Suppressor macrophage (primary cell): ENCODE measurements at places on chromosomes 11 and 22.

DNA sequence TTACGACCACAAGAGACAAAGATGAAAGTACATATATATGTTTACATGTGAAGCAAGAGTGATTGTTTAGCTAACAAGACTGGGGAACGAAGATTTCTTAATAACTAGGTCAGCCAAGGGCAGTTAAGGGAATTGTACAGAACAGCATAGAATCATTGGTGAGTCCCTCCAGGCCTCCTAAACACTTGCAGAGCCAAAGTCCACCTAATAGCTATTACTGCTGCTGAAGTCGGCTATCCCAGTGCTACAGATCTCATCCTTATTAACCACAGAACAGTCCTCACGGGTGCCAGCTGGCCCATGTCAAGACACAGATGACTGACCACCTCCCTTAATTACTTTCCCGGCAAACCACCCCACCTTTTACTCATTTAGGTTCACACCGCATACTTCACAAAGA lies 68.5 kb upstream of the OPCML start:
- no peak for DNase-seq

DNA sequence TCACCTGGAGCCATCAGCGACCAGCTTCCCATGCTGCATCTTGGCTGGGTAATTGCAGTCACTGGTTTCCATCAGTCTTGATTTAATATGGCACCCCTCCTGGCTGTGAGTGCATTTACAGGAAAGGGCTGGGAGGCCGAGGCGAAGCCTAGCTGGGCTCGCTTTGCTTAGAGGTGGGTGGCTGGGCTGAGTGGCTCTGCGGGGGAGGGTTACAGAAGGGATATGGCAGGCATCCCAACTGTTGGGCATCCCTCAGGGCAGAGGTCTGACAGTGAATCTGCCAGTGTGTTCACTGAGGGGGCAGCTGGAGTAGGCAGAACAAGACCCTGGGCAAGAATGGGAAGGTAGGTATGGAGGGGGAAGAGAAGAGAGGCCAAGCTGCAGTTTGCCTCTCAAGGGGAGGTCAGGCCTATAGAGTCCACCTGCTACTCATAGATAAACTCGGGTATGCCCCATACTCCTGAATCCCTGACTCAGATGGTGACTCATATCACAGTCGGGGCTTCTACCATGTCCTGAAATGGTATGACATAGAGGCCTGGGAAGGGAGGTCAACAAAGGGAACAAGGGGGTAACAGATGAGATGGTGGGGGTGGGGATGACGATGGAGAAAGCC lies 77.5 kb upstream of the PHOX2A start:
- no peak for DNase-seq

DNA sequence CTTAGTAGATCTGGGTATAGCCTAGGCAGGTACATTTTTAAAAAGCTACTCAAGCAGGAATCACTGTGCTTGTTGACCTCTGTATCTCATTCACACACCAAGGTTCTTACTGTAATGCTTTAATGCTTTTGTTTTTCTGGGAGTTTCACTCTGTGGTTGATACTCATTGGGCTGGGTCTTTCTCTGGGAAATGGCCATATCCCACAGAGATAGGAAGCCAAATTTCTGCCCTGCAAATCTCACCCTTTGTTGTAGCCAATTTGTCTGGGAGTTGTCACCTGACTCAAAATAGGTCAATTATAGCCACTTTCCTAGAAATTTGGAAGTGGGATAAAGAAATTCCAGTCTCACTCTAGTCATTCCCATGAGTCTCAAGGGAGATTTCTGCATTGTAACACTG lies 195.8 kb upstream of the BDNF start:
- no peak for DNase-seq

GRCh38 chr22:38901111-38901641 lies 29.2 kb upstream of the CBX6 start:
- DNase-seq: no peak

- DNase-seq: no peak
Observed at GRCh38 chr22:50437511-50438304, 37.1 kb downstream of the SBF1 start.

DNA sequence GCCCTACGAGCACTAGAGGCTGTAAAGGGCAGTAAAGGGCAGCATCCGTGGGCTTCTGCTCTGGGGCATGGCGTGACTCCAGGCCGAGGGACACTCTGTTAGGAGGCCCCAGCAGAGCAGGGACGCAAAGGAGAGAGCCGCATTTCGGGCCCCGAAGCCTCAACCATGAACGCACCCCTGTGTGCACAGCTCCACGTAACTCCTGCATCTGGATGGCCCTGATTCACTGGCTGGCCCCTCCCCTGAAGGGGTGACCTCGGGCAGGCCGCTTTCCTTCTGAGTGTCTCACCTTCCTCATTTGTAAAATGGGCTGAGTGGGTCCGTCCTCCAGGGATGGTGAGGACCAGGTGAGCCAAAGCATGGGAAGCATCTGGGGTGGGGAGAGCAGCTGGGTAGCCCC lies 13.6 kb downstream of the SHISAL1 start:
- DNase-seq: no peak

- peak; percentile 46 for DNase-seq
Observed at GRCh38 chr11:47408598-47409439, 429 bp downstream of the SLC39A13 start.

- peak; percentile 72 for DNase-seq
Observed at GRCh38 chr11:119134389-119134978, 13.1 kb downstream of the HINFP start.

DNA sequence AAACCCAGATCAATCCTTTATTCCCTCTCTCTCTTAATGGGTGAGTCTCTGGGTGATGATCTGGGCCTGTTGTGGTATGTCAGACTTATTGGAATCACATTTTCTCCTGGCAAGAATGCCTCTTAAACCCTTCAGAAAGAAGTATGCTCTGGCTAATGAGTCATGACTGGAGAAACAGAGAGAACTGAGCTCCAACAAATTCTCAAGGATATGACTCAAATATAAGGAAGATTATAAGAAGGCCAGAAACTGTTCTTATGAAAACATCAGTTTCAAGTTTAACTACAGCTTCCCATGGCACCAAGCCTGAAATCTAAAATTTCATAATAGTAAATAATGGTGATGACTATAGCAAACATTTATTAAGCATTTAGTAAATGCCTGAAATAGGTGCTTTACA lies 83.9 kb downstream of the OR5AK2 start:
- no peak for DNase-seq

DNA sequence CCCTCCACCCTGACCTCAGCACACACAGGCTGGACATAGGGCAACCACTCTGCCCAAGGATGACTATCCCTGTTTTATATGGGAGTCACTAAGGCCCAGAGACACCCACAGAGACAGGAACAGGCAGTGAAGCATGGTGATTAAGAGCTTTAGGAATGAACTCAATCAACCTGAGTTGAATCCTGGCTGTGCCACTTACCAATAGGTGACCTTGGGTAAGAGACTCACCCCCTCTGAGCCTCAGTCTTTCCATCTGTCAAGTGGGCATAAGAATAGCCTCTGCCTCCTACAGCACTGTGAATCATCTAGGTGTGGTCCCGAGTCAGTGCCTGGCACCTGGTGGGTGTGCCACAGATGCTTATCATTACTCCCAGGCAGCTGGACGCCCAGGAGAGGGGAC lies 6.8 kb downstream of the CRYBB1 start:
- no peak for DNase-seq

DNA sequence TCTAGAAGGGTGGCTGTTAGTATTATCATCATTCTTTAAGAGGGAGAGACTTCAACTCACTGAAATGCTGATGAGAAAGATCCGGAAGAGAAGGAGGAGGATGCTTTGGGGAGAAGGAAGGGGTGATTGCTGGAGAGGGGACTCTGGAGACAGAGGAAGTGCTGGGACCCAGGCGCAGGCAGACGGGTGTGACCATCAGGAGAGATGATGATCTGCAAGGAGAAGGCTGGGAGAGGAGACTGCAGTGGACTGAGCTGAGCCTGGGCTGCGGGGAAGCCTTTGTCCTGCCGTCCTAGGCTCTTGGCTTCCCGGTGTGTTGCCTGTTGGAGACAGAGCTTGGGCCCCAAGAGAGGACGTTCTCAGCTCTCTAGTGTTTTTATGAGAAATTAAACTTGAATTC lies 22.6 kb downstream of the RASD2 start:
- DNase-seq: no peak

GRCh38 chr22:27299181-27300085 lies 502.1 kb downstream of the MN1 start:
- DNase-seq: no peak

GRCh38 chr22:50303515-50303847 lies 4.0 kb downstream of the PLXNB2 start:
- DNase-seq: no peak

- DNase-seq: no peak
Observed at GRCh38 chr11:125330462-125331325, 165.4 kb downstream of the FEZ1 start.

DNA sequence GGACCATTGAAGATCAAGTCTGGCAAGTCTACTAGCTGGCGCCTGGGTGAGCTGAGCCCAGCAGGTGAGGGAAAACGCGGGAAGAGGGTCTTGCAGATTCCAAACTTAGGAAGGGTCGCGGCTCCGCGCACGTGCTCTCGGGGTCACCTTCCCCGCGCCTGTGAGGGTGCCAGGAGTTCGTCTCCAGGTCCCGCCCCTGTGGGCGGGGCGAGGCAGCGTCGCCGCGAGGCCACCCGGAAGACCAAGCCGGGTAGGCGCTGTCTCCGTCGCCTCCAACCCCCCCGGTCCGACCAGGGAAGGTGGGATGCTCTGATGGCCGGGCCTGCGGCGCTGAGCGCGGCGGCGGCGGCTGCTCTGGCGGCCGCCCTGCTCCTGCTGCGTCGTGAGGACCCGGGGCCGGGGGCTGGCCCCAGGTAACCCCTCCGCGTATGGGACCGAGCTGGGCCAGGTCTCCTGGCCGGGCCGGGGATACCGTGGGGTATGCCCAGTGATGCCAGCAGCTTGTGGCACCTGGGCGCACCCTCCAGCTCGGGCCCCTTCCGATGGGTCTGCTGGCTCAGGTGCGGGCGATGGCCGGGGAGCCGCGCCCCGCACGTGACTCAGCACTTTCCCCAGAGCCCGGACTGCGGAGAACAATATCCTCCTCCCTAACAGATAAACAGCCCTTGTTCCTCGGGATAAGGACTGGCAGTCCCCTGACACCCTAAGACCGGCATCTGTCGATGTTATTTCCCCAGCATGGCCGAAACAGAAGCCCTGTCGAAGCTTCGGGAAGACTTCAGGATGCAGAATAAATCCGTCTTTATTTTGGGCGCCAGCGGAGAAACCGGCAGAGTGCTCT lies at the start of gene HTATIP2:
HTATIP2 (plus strand) TSS at position 215 of the 841 bp plus-strand sequence; CDS start at position 739, 524 bp downstream.
- peak; percentile 71 for DNase-seq

DNA sequence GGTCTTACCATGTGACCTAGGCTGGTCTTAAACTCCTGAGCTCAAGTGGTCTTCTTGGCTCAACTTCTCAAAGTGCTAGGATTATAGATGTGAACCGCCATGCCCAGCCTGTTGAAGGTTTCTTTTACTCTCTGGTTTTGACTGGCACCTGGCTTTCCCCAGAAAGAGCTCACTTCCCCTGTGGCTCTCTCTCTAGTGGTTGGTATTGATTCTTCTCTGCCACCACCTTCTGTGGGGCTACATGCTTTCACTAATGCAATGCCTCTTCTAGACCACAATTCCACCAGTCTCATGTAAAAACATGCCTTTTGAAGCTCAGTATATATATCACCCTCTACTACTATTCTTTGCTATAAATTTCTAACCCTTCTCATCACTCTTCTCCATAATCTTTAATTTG lies 67.2 kb downstream of the CCDC83 start:
- no peak for DNase-seq

GRCh38 chr22:48876951-48877350 lies 950.7 kb downstream of the BRD1 start:
- DNase-seq: no peak

DNA sequence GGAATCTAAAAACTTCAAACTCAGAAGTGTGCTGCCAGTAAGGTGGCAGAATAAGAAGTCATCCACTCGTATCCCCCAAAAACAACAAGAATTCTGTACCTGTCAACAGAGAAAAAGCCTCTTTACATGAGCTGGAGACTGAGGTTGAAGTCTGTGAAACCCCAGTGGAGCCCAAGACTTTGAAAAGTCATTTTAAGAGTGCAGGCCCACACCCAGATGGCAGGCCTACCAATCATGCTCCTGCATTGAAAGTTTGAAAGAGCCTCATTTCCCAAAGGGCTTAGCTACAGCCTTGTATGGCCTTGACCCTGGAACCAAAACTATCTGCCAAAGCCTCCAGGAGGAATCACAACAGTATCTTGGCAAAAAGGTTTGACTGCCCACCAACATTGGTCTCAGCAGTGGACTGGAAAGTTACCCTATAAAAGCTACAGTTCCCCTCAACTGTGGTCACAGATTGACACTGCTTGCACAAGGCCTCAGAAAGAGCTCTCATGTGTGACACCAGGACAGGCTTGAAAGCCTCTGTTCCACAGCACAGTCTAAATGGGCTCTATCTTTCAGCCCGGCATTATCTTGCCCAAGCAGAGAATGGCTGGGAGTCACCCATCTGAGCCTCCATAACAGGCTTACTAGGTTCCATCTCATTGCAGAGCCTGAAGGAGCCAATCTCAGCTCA lies 47.7 kb downstream of the SLC22A9 start:
- no peak for DNase-seq

GRCh38 chr11:2587976-2588748 lies 111.6 kb downstream of the KCNQ1OT1 start:
- DNase-seq: no peak

DNA sequence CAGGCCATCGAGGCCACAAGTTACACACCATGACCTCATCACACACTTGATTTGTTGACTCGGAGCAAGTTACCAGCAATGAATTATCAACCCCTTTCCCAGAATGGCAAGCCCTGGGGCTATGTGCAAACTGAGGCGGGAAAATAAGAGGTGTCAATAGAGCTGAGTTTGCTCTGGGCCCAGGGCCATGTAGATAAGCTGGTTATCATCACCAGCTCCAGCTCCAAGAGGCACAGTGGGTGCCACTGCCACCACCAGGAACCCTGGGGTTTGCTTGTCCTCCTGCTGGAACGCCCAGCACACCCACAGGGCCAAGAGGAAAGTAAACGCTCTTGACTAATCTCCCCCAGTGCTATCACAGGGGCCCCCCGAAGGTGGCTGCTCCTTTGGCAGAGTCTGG lies 13.0 kb upstream of the VPS37C start:
- no peak for DNase-seq

DNA sequence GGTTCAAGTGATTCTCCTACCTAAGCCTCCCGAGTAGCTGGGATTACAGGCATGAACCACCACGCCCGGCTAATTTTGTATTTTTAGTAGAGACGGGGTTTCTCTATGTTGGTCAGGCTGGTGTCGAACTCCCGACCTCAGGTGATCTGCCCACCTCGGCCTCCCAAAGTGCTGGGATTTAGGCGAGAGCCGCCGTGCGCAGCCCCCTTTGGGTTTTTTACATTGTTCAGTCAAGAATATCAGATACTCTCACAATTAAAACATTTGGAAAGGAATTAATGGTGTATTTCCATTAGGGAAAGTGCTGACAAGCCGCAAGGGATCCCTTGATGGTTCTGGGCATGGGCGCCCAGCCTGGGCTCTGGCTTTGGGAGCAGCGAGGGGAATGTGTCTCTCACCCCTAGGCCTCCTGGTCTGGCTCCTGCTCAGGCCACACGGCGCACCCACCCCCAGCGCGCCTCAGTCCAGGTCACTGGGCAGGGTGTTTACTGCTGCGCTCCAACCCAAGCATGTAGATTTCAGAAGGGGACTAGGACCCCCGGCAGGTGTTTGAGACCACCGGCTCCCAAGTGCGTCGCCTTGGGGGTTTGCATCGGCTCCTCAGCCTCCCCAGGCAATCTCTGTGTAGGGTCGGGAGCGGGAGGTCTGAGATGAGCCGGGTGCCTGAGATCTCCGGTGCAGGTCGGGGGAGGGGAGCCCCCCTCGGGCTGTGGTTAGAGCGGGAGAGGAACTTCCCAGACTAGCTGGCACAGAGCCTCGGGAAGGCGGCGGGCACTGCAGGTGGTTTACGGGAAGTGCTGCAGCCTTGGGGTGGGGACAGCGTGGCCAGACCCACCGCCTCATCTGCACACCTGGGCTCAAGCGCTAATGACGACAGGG lies 809 bp upstream of the IRF7 start:
- no peak for DNase-seq
